Activated naive CD4-positive, alpha-beta T cell treated with Interleukin-2 at 50 U/mL for 16 hours (primary cell): ENCODE measurements at places on chromosomes 6 and 20.

DNA sequence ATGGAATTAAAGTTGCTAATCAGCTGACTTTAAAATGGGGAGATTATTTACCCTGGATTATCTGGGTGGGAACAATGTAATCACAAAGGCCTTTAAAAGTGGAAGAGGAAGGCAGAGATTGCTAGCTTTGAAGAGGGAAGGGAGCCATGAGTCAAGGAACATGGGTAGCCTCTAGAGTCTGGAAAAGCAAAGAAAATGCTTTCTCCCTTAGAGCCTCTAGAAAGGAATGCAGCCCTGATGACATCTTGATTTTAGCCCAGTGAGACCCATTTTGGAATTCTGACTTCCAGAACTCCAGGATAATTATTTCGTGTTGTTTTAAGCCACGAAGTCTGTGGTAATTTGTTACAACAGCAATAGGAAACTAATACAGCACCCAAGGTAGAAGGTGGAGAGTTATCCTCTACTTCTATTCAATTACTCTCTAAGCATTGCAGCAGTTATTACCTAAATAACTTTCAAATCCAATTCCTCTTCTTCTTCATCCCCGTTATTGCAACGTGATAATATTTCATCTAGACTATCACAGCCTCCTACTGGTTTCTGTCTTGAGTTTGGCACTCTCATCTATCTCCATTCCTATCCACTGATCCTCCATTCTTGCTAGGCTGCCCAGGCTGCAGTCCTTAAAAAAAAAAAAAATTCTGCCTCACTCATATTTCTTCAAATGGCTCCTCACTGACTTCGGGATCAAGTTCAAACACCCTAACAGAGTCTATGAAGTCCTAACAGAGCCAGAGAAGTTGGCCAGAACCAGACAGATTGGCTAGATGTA lies 224.3 kb downstream of the BTBD9 start:
- DNase-seq = no peak

- DNase-seq = peak; percentile 53
Measured at GRCh38 chr6:159094444-159095252, 49.9 kb upstream of the TAGAP start.

DNA sequence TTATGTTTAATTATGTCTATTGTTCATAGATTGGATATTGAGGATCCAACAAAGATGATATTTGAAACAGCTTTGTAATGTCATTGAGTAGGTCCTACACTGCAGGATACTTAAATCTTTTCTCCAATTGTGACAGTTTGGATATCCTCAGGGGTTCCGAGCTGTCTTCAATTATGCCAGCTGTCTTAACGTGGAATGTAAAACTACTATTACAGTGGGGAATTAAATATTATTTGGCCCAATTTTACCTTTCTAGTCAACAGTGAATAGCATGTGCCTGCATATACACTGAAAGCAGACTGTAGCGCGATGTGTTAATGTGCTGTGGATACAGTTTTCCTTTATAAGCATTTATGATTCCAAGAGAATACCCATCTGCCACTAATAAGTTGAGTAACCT lies 156.9 kb downstream of the GRIK2 start:
- DNase-seq = no peak

- DNase-seq = no peak
Measured at GRCh38 chr20:4341804-4342485, 326.6 kb upstream of the RNF24 start.

DNA sequence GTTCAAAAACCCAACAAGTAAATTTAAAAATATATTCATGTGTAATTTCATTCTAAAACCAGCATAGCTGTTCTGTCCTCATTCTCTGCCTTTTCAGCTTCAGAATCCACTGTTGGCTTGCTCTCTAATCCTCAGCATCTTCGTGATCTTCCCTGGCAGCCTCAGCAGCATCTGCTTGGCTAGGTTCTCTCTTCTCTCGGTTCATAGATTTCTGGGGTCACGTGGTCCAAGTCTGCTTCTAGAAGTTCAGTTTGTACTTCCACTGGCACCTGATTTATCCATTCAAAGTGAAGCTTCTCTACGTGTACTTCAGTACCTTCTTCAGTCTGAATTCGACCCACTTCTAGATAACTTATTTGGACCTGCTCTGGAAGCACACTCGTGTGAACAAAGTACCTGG lies 245.7 kb downstream of the EPM2A start:
- no peak for DNase-seq

DNA sequence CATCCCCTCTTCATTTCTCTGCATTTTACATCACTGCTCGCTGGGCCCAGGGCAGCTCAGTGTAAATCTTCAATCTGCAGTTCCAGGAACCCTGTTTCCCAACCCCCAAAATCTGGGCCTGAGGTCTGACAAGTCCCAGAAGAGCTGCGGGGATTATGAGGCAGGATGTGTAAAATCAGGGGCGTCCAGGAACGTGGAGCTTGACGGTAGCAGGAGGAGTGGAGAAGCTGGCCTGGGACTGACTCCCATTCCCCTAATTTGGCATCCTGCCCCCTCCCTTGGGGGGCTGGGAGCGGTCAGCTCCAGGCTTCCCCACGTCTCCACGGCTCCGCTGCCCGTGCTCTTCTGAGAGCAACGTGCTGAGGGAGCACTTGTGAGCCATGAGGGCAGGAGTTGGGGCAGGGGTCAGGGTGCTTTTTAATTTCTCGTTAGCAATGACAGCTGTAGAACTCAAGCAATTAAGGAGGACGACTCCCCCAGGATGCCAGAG lies 23.4 kb upstream of the VEGFA start:
- no peak for DNase-seq

- DNase-seq = no peak
Measured at GRCh38 chr20:46749147-46749546, 39.7 kb downstream of the SLC2A10 start.

- DNase-seq = no peak
Measured at GRCh38 chr6:139823099-139823807, 448.8 kb upstream of the CITED2 start.

DNA sequence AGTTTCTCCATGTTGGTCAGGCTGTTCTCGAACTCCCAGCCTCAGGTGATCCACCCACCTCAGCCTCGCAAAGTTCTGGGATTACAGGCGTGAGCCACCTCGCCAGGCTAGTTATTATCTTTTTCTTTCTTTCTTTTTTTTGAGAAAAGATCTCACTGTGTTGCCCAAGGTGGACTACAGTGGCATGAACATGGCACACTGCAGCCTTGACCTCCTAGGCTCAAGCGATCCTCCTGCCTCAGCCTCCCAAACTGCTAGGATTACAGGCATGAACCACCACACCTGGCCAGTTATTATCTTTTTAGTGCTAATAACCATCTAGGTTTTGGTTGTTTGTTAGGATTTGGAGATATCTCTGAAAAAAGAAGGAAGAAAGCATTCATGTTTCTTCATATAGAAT lies 35.8 kb upstream of the ZNF217 start:
- no peak for DNase-seq

DNA sequence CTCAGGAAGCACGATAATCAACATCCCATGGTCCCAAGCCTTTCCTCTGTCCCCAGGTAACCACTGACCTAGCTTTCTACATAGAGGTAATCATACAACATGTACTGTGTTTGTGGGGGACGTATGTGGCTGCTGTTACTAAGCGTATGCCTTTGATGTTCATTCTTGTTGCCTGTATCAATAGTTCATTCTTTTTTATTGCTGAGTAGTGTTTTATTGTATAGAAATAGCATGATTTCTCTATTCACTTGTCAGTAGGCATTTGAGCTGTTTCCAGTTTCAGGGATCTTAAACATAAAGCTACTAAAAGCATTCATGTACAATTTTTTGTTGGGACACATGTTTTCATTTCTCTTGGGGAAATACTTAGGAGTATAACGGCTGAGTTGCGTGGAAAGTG lies 185.4 kb downstream of the PACRG start:
- no peak for DNase-seq

DNA sequence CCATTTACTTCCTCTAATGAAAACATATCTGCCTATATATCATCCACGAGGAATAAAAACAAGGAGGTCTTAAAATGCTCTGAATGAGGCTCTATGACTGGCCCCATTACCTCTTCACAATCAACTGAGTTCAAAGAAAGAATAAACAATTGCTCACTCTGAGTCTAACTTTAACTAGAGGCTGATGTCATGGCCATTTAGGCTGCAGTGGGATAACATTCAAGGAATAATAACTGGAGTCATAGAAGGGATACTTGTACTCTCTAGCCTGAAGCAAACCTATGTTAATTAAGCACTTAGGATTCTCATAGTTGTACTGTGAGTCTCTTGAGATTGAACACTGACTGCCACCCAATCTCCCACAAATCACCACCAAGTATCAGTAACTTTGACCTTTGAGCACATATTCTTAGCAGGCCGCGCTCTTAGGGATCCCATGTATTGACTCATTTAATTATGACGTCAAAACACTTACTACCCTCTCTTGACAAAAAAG lies 70.2 kb downstream of the PERP start:
- DNase-seq = no peak

GRCh38 chr6:41775293-41775882 lies 4.3 kb downstream of the FRS3 start:
- DNase-seq = no peak

DNA sequence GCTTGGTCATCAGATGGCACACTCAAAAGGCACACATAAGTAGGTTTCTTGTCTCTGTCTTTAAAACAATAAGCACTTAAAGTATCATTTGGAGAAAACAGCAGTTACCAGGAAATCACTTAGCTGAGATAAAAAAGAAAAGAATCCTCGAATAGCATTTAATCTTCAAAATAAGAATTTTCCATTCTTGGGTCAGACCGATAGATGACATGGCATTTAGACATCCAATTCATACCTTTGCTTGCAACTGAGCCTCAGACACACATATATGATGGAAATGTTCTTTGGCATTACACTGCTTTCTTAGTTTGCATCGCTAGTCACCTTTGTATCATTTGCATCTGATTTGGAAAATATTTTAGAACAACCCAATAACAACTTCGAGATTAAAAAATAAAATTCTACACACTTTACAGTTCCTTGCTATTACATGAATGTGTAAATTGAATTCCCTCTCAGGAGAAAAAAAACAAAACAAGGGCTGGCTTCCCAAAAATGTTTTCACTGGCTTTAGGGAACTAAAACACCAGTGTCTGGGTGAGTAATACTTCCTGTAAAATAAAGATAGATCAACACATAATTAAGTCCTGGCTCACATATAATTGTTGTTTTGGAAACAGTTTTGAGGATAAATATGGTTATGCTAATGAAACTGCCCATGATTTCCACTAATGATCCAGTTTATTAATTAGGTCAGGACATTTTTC lies 1.3 kb upstream of the RNF217 start:
- no peak for DNase-seq

DNA sequence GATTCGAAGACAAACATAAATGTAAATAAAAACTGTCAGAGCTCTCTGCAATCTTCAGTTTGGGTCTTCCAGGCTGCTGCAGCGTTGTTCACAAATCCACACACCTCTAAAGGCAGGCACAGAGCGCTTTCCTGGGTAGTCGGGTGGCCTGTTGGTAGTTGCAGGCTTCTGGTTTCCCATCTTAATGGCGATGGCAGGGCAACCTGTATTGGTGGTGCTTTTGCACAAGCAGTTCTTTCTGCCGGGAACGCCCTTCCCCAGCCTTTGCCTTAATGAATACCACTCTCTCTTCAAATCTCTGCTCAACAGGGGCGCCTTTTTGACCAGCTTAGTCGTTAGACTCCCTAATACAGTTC lies 723 bp upstream of the IFT52 start:
- DNase-seq = no peak

- no peak for DNase-seq
Measured at GRCh38 chr20:62818592-62819493, 2.0 kb downstream of the COL9A3 start.

DNA sequence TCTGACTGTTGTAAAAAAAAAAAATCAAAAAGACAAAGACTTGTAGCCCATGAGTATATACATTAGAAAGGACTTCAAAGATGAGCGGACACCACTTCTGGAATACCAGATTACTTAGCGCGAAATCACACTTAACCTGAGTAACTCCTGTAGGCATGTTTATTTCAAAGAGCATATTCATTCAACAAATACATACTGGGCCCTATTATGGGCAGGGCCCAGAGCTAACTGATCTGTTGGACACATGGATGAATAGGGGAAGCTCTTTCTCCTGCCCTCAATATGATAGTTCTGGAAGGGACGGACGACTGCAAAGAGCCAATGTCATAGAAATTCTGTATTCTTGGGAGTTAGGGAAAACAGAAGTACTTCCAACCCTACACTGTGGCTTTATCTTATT lies 12.3 kb downstream of the MAN1A1 start:
- DNase-seq = no peak

GRCh38 chr6:38518511-38519304 lies 121.0 kb downstream of the BTBD9 start:
- DNase-seq = no peak

GRCh38 chr20:48448666-48449600 lies 378.9 kb downstream of the PREX1 start:
- DNase-seq = no peak

GRCh38 chr20:38143646-38144554 lies 21.2 kb downstream of the TGM2 start:
- no peak for DNase-seq

DNA sequence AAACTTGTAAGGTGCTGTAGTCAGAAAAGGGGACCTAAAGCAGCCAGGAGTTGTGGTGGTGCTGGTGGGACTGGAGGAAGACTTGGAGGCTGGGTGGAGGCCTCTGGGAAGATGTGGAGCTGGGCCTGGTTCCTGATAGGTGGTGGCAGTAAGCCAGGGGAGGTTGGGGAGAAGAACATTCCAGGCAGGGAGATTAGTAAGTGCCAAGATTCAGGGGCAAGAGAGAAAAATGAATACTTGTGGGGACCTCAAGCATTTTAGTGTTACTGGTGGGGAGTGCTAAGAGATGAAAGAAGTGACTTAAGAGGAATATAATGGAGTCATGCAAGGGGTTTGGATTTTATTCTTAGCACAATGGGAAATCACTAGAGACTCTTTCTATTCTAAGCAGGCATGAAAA lies 79.0 kb upstream of the B3GAT2 start:
- no peak for DNase-seq

- DNase-seq = peak; percentile 74
Measured at GRCh38 chr20:54103067-54103761, 32.8 kb upstream of the BCAS1 start.

- DNase-seq = no peak
Measured at GRCh38 chr6:10558565-10558964, 37.4 kb downstream of the GCNT2 start.

DNA sequence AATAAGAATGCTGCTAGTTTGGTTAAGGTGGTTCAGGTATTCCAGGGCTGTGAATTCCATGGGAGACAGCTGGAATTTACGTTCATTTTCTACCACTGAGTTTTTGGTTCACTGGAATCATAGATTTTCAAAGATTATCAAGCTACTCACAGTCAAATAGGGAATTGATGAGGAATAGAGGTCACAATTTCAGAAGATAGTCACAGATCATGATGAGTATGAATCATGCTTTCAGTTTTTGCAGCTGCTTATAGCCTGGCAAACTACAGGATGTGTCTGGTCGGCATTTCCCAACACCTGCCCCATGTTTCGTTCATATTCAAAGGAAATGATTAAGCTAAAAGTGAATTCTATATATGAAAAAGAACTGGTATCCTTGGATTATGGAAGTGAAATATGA lies 58.7 kb downstream of the BCKDHB start:
- peak; percentile 38 for DNase-seq

- no peak for DNase-seq
Measured at GRCh38 chr20:483815-484644, 21.7 kb upstream of the TBC1D20 start.

- DNase-seq = no peak
Measured at GRCh38 chr6:3527651-3527977, 70.8 kb upstream of the SLC22A23 start.

GRCh38 chr20:16111172-16111832 lies 461.9 kb downstream of the KIF16B start:
- no peak for DNase-seq
